ENCODE measurements at places on chromosomes 11 and 22.

DNA sequence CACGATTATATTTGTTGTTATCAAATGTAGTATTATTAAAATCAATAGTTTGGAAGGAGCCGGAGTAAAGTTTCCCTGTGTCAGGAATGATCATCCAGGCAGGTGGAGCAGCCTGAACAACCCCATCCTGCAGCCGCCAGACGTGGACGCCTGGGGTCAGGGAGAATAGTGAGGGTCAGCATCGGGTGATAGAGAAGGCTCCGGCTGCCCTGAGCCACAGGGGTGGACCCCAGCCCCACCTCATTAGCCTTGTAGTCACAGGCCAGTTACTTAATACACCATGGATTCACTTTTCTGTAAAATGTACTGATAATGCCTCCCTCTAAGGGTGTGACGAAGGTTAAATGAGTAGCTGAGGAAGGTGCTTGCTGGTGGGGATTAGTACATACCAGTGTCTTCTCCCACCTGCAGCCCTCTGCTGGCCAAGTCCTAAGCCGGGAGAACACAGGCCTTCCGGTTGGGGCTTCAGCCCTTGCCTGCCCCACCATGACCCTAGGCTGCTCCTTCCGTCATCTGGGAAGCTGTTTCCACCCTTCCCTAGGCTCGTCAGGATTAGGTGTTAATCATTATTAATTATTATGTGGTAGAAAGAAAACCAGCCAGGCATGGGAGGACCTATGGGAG is 14.9 kb downstream of the TMEM121B start:
- DNase-seq = no peak

DNA sequence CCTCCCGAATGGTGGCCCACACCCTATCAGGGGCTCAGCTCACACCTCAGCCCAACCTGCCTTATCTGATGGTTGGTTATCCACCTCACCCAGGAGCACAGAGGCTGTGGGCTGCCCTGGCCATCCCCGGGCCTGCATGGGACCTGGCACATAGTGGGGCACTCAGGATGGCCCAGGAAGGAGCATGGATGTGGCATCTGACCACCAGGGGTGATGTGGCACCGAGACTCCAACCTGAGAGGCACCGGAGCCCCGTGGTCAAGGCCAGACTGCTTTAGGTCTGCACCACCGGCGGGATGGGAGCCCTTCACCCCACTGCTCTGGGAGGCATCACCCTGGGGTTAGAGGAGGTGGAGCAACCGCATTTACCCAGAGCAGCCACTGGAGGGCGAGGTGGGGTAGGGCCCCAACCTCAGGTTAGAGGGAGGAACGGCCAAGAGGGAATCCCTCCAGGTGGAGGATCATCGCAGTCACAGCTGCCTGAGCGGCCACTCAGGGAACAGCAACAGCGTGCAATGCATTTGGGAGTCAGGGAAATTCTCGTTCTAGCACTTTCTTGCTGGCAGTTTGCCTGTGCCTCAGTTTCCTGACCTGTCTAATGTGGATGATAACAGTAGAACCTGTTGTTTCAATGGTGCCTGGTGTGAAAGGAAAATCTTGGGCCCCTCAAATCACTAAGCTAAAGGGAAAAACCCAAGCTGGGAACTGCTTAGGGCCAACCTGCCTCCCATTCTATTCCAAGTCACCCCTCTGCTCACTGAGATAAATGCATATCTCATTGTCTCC is 52.9 kb upstream of the CARS1 start:
- DNase-seq = no peak

DNA sequence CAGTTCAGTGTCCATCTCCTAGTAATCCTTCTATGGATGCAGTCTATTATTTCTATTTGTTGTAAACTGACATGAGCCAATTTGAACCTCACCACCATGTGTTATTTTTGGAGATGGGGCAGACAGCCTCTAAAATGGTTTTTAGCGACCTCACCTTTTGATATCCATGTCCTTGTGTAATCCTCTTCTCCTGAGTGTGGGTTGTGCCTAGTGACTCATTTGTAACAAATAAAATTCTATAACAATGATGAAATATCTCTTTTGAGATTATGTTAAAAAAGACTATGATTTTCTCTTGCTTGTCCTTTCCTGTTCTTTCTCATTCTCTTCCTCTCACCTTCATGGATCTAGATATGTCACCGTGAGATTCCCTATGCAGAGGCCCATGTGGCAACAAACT is 554.6 kb upstream of the ANO3 start:
- DNase-seq = no peak

DNA sequence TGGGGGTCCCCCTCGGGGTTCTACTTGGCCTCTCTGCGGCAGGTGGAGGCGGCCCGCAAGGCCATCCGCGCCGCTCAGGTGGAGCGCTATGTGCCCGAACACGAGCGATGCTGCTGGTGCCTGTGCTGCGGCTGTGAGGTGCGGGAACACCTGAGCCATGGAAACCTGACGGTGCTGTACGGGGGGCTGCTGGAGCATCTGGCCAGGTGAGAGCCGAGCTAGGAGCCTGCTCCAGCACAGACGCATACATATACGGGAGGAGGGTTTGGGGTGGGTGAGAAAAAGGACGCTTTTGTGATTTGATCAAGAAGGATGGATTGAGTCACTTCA is 415 bp downstream of the CENATAC start:
- no peak for DNase-seq

DNA sequence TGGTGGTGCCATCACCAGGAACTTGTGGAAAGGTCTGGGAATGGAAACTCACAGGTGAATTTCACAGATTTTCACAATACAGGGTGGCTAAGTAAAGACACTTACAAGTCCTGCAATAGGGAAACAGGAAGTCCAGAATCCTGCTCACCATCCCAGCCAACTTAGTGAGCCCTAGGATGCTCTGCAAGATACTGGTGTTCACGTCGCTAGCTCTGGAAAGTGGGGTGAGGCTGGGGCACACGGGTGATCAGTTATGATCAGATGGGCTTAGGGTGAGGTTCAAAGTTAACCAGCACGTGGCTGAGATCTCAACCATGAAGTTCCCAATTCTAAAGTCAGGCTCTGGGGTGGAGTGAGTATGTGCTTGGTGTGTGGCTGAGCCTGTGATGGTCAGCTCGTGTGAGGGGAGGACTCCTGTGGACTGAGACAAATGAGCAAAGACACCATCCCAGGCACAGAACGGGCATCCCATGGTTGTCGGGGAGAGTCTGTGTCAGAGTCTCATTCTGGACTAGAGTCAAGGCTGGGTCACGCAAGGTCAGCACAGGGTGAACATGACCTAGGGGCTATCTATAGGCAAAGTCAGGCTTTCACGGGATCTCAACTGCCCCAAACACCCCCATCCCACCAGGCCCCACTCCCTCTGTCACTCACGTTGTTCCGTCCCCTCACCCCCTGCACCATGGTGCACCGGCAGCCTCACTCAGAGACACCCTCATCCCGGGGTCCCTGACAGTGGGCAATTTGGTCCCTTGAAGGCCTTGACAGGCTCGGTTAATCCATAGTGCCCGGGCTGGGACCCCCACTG is 23.9 kb downstream of the IGLL5 start:
- no peak for DNase-seq

GRCh38 chr11:6755303-6755952 is 16.3 kb downstream of the OR2AG2 start:
- DNase-seq = no peak
